Glomerular endothelial cell (primary cell): ENCODE measurements at places on chromosomes 12 and 14.
A peak's percentile ranks its signal among the peaks of the same experiment; 100 is the strongest.

GRCh38 chr12:38374751-38375150 lies 58.2 kb downstream of the ALG10B start:
- DNase-seq = no peak

DNA sequence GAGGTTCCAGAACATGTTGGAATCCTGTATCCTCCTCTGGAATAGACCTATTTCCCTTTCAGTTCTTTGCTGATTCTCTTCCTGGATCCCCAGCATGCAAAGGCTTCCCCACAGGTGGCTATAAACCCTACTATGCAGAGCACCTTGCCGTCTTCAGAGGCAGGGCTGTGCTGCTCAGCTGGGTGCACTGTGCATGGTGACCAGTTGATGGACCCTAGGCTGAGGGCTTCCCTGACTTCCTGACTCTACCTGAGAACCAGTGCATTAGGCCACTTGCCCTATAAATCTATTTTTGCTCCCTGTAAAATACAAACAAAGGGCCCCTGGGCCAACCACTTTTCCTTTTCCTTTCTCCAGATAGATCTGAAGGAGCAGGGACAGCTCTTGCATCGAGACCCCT lies 14.1 kb downstream of the ZNF219 start:
- no peak for DNase-seq

- no peak for DNase-seq
Observed at GRCh38 chr12:93390549-93391297, 13.0 kb downstream of the NUDT4 start.

- no peak for DNase-seq
Observed at GRCh38 chr12:104486363-104486750, 29.6 kb downstream of the CHST11 start.

GRCh38 chr12:112887550-112887949 lies 19.2 kb upstream of the OAS1 start:
- DNase-seq = no peak

DNA sequence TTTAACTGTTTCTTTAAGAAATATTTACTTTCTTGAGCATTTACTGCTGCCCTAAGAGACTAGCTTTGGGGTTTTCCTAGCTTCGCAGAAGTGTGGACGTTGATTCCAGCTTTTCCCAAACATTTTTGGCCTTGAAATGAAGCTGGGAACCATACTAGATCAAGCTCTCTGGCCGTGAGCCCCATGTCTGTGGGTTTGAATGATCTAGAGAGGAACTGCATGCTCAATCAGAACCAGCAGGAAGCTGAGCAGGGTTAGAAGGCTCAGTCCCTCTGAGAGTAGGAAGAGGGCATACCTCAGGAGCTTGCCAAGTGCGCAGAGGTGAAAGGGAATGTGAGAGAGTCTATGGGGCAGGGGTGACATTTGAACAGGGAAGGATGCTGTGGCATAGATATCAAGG lies 292.1 kb downstream of the CACNA1C start:
- no peak for DNase-seq

GRCh38 chr14:93764211-93764659 lies 24.1 kb downstream of the PRIMA1 start:
- no peak for DNase-seq

- no peak for DNase-seq
Observed at GRCh38 chr12:95620171-95620570, 68.9 kb upstream of the USP44 start.

DNA sequence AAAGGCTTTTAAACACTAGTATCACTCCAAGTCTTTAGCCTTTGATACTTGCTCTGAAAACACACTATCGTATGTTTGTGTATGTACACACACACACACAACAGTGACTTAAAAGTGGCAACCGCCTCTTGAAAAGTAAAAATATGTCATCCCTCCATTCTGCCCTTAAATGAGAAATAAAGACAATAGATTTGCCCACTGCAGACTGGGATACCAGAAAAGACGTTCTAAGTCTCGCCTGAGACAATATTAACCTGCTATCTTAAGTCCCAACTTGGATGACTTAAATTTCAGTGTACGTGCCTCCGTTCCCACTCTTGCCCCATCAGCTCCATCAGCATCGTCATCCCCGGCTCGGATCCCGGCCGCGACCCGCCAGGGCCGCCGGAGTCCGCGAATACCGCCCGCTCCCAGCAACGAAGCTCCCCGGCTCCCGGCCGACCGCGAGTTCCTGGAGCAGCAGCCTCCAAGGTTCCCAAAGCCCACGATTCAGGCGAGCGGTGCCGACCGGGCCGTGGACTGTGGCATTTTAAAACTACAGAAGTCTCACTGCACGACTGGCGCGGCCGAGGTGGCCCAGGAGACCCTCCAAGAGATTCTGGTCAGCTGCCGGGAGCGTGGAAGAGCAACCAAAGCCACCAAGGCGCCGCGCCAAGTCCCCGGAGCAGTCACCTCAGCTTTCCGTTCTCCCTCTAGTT lies 2.8 kb upstream of the ARID2 start:
- no peak for DNase-seq

DNA sequence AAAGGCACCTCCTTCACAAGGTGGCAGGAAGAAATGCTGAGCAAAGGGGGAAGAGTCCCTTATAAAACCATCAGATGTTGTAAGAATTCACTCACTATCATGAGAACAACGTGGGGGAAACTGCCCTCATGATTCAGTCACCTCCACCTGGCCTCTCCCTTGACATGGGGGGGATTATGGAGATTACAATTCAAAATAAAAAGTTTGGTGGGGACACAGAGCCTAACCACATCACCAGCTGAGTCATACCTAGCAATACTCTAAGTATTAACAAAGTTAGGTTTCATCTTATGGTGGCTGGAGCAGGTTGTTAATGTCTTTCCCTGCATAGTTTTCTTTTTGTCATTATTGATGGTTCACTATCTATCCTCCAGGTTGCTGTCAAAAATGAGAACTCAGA lies 113.2 kb upstream of the PPFIA2 start:
- no peak for DNase-seq

DNA sequence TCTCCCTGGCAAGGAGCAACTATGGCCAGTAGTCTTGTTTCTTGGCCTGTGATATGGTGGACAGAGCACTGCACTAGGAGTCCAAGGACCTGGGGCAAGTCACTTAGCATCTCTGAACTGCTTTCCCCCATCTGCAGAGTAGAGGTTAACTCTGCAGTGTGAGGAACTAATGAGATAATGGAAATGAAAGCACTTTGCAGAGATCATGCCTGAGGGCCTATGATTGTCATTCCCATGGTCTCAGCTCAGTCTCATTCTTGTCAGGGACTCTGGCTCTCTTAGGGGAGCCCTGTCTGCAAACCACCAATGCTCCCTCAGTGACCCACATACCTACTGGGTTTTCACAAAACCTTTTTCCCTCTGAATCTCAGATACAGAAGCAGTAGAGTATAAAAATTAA lies 6.5 kb upstream of the PNMA1 start:
- DNase-seq = no peak

- DNase-seq = no peak
Observed at GRCh38 chr12:646442-647384, 16.5 kb downstream of the NINJ2 start.

- DNase-seq = no peak
Observed at GRCh38 chr14:33493266-33493665, 457.6 kb downstream of the EGLN3 start.

DNA sequence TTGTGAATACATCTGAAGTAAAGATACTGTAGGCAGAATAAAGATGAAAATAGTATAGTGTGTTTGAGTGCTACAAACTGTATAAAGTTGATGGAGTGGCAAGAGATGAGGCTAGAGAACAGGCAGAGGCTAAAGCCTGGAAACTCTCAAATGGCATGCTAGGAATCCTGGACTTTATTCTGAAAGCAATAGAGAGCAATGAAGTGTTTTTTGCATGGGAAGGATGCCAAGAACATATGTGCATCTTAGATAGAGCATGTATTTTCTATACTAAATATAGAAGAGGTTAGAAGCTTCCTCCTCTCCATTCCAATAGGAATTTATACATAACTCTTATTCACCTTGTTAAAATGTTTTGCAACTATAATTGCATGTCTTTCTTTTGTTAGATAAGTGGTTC lies 86.3 kb upstream of the TMTC2 start:
- DNase-seq = no peak

- no peak for DNase-seq
Observed at GRCh38 chr12:111467857-111468241, 62.1 kb downstream of the SH2B3 start.

GRCh38 chr14:73802431-73803188 lies 49.0 kb upstream of the PTGR2 start:
- DNase-seq = no peak

GRCh38 chr12:117309276-117309925 lies 52.0 kb downstream of the NOS1 start:
- no peak for DNase-seq

- no peak for DNase-seq
Observed at GRCh38 chr12:111094157-111095010, 174.0 kb upstream of the MYL2 start.

GRCh38 chr14:28577711-28578131 lies 188.9 kb upstream of the FOXG1 start:
- DNase-seq = no peak

DNA sequence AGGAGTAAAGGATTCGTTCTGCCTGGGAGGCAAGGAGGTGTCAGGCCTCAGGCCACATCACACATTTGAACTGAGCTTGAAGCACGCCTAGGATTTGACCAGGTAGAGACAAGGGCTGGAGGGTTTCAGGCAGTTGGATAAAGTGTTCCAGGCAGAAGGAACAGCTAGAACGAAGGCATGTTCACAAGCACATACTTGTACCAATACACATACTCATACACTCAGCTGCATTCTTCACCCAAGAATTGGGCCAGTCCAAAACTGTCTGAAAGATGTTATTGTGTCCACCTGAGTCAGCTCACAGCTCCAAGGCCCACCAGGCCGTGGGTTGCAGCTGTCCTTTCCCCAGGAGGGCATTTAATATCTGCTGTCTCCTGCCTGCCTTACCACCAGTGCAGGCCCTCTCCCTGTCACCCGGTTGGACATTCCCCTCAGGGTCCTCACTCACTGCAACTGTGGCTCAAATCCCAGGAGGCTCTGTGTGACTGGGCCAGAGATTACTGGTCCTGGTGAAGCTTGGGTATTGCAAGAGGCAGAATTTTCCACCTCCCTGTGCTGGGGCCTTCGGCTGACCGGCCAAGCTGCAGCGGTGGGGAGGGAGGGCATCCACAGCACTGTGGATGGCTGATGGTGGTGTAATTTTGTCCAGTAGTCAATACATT lies 12.8 kb upstream of the AQP2 start:
- no peak for DNase-seq

DNA sequence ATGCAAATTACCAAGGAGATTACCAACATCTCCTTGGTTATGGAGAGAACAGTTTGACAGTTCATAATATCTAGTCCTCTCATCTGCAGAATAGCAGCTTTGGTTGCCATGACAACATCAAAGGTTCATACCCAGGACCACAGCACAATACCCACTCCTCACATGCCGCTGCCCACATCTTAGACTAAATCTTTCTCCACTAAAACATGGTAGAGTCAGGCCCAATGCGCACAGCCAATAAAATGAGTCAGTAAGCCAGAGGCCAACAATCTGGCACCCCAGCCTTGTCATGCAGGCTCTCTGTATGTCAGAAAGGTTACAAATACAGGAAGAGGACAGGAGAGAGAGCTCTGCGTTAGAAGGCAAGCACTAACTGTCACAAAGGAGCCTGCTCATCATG lies 70.6 kb downstream of the KCNK10 start:
- no peak for DNase-seq

- no peak for DNase-seq
Observed at GRCh38 chr14:83071888-83072501, 1538.3 kb upstream of the SEL1L start.

- DNase-seq = no peak
Observed at GRCh38 chr12:52704464-52704863, 1.1 kb upstream of the KRT77 start.

DNA sequence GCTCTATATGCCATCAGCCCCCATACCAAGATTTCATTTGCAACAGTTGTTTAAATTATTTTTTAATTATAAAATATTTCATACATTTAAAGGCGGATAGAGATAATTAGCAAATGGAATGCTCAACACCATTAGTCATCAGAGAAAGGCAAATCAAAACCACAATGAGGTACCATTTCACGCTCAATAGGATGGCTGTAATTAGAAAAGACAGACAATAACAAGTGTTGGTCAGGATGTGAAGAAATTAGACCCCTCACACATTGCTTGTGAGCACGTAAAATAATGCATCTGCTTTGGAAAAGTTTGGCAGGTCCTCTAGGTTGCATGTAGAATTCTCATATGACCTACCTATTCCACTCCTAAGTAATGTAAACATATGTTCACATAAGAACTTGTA lies 35.3 kb upstream of the EPS8 start:
- no peak for DNase-seq

DNA sequence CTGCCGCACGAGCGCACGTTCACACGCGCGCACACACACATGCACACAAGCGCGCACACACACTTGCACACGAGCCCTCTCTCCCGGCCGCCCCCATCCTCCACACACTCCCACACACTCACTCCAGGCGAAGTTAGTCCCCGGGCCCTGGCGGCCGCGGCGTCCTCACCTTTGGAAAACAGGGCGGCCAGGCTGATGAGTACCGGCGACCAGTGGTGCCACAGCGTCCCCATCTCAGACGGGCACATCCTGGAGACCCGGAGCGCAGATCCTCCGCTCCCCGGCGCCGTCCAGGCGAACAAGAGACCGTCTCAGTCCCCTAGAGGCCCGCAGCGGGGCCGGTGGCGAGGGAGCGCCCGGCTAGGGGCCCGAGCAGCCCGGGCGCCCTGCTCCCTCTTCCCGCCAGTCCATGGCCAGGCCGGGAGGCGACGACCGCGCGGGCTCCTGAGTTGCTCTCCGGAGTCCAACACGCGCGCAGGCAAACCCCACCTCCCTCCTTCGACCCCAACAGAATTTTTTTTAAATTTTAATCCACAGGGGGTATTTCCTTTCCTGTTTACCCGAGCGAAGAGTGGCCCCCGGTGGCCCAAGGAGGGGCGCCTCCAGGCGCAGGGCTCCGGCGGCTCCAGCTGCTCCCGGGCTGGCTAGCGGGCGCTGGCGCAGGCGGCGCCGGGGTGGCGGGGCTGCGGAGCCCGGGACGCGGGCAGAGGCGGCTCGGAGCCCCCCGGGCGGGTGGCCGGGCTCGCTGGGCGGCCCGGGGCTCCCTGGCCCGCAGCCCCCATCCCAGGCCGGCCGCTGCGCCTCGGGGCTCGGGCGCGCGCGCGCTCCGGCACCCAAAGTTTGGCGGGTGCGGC lies 506 bp downstream of the TMEM132D start:
- DNase-seq = no peak

- peak; percentile 39 for DNase-seq
Observed at GRCh38 chr14:91058042-91058581, 2.3 kb downstream of the RPS6KA5 start.

- DNase-seq = no peak
Observed at GRCh38 chr12:119008691-119009221, 27.4 kb downstream of the SRRM4 start.

GRCh38 chr12:105449431-105449830 lies 118.9 kb downstream of the C12orf75 start:
- no peak for DNase-seq
